ENCODE measurements at places on chromosomes 3 and 15.

DNA sequence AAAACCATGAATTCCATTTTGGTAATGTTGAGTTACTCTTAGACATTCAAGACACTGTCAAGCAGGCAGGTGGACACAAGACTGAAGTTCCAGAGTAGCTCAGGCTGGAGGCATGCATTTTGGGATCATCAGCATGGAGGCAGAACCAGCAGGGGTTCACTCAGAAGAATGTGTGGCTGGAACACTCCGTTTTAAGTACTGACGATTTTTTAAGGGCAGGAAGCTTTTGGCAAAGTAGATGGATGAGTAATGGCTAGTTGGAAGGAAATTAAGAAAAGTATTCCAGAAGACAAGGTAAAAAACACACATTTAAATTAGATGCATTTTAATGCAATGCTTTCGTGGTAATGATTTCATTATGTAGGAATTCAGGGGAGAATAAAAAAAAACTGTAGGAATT lies 420.4 kb downstream of the ROBO2 start:
- DNase-seq = no peak

- DNase-seq = no peak
Observed at GRCh38 chr3:27166888-27167287, 202.3 kb downstream of the NEK10 start.

DNA sequence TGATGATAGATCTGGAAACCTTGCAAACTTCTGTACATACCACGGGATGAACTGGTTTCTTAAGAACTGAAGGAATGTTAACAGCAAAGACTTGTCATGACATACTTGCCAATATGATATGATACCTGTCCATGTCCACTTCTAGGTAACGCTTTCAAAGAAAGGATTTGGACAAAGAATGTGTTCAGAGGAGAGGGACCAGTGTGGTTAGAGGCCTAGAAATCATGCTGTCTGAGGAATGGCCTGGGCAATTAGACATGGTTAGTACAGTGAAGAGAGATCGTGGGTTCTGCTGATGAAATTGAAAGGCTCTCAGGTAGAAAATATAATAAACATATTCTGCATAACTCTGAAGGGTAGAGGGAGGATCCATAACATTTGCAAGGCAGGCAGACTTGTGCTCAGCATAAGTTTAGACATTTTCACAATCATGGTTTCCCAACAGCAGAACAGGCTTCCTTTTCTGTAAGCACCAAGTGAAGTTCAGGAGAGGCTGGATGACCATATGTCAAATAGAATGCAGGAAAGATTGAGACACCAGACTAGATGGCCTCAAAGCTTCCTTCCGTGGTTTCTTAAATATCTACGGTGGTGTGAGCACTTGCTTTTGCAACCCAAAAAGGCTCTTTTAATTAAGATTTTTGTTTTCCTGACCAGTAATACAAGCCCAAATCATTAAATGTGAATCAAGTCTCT lies 39.9 kb downstream of the TGFBR2 start:
- no peak for DNase-seq

- DNase-seq = no peak
Observed at GRCh38 chr3:45635475-45636256, 41.1 kb downstream of the LIMD1 start.

- no peak for DNase-seq
Observed at GRCh38 chr3:14237457-14237856, 58.8 kb downstream of the LSM3 start.

GRCh38 chr3:160458151-160458550 lies 8.6 kb upstream of the TRIM59 start:
- DNase-seq = no peak

DNA sequence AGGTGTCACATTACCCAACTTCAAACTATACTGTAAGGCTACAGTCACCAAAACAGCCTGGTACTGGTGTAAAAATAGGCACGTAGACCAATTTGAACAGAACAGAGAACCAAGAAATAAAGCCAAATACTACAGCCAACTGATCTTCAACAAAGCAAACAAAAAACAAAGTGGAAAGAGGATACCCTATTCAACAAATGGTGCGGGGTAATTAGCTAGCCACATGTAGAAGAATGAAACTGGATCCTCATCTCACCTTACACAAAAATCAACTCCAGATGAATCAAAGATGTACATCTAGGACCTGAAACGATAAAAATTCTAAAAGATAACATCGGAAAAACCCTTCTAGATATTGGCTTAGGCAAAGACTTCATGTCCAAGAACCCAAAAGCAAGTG lies 13.1 kb downstream of the PEAK1 start:
- DNase-seq = no peak

GRCh38 chr15:74123131-74123429 lies 7.3 kb upstream of the ISLR2 start:
- no peak for DNase-seq

- no peak for DNase-seq
Observed at GRCh38 chr3:183259621-183260020, 6.6 kb downstream of the B3GNT5 start.

GRCh38 chr3:57637391-57637790 lies 40.2 kb upstream of the ARF4 start:
- no peak for DNase-seq

DNA sequence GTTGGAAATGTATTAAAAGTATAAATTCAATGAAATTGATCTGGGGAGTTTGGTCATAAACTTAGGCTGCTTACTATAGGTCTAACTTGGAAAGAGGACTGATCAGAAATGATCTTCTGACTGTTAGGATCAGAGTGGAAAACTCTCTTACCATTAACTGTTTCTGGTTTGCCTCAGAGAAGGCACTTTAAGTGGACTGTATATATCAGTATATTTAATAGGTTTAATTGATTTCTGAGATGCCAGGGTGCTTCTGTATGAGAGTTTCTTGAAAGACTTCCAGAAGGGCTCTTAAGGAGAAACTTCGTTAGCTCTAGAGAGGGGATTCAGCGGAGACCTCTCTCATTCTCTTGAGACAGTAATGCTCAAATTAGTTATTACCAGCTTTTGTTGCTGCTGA lies 36.5 kb downstream of the ECT2 start:
- DNase-seq = no peak

- DNase-seq = no peak
Observed at GRCh38 chr3:73216310-73216709, 154.9 kb downstream of the EBLN2 start.

DNA sequence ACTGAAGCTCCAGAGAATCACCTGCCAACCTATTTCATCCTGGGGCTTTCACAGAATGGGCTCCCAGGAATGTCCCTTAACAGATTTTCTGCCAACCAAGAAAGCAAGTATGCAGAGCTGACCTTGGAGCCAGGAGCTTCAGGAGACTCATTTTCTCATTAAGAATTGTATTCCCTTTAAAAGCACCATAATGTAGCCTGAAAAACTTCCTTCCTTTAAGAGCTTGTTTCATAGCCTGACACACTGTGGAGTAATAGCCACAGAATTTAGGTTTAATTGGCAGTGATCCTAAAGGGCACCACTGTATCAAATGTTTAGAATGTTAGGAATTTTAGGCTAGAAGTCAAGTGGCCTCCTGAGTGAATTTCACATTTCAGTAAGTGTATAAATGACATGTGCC lies 309.8 kb downstream of the GBE1 start:
- DNase-seq = no peak

GRCh38 chr15:36954486-36954885 lies 145.9 kb downstream of the MEIS2 start:
- DNase-seq = no peak

GRCh38 chr3:190127195-190127594 lies 6.5 kb upstream of the P3H2 start:
- no peak for DNase-seq

DNA sequence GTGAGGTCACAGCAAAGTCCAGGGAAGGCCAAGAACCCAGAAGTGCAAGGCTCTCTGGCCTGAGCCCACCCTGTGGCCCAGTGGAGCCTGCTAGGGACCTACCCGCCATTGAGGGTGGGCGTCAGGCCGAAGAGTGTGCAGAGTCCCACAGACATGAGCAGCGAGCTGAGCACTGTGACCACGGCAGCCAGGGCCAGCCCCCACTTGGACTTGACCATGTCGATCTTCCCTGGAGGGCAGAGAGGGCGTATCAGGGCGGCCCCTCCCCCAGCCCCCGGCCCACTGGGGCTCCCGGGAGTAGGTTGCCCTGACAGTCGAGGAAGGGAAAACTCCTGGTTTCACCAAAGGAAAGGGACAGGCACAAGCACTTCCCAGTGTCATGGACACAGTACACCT lies 44.6 kb downstream of the PTPN23 start:
- DNase-seq = no peak

- no peak for DNase-seq
Observed at GRCh38 chr3:126630020-126630419, 24.9 kb downstream of the TXNRD3 start.

- DNase-seq = peak; percentile 56
Observed at GRCh38 chr3:172153335-172153861, 114.0 kb downstream of the FNDC3B start.

DNA sequence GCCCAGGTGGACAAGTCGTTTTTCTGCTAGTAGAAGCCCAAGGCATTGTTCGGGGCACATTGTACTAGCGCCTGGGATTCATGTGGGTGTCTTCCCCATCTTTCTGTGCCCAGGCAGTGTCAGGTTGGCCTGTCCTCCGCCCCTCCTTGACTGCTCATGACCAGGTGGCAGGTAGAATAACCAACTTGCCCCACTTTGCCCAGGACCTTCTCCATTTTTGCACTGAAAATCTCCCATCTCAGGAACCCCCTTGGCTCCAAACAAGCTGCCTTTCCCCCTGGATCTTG lies 33.9 kb downstream of the PLA2G4D start:
- DNase-seq = no peak

DNA sequence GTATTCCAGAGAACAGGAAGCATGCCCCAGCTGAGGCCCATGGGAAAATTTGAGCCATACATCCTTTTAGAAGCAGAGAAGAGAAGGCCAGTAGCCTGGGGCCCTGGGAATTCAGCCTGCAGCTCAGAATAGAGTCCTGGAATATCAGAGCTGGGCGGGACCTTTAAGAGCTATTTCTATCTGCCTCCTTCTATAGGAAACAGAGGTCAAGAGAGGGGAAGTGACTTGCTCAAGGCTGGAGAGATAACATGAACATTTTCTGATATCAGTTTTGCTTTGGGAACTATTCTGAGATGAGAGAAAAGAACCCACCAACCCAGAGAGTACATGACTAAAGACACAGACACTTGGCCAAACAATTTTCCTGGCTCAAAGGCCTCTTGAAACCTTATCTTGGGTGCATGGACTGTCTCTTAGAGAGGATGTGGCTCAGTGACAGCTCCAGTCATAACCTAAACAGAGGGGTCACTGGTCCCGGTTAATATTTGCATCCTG lies 26.0 kb downstream of the MASP1 start:
- no peak for DNase-seq

DNA sequence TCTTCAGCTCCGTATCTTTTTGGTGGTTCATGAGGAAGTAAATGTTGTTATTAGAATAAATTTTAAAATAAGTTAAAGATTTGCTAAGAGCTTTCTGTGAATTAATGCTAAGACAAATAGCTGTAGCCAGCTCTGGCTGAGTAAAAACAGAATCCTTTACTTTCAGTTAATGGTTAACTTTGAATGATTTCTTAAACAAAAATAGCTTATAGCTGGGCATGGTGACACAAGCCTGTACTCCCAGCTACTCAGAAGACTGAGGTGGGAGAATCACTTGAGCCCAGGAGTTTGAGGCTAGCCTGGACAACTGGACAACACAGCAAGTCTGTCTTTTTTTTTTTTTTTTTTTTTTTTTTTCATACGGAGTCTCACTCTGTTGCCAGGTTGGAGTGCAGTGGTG lies 25.0 kb downstream of the TCAIM start:
- DNase-seq = no peak

DNA sequence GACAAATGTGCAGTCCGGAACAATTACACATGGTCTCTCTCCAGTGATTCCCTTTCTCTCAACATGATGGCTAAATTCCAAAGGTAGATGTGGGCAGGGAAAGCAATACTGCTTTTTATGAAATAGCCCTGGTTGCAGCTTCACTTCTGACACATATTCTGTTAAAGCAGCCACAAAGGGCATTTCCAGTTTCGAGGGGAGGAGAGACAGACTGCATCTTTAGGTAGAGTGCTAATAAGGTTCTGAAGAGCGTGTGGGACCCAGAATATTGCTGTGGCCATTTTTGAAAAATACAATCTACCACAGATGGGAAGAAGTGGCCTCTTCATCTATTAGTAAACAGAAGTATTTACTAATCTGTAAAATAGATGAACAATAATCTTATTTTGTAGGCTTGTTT lies 139.3 kb upstream of the PEX5L start:
- DNase-seq = no peak

DNA sequence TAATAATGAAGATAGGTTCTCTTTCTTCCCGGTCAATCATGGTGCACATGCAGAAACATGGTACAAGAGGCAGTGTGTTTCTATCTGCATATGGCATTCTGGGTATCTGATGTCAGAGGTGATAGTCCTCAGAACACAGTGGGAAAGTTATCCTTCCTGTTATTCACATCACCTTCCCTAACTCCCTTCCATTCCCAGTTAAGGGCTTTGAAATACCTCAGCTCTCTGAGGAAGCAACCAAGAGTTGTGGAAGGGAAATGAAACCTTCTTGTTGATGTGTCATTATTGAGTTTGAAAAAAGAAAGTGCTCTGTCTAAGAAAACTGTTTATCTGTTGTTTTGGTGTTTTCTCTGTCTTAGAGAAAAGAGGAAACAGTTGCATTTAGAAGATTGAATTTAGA lies 21.9 kb upstream of the P2RY13 start:
- DNase-seq = no peak

DNA sequence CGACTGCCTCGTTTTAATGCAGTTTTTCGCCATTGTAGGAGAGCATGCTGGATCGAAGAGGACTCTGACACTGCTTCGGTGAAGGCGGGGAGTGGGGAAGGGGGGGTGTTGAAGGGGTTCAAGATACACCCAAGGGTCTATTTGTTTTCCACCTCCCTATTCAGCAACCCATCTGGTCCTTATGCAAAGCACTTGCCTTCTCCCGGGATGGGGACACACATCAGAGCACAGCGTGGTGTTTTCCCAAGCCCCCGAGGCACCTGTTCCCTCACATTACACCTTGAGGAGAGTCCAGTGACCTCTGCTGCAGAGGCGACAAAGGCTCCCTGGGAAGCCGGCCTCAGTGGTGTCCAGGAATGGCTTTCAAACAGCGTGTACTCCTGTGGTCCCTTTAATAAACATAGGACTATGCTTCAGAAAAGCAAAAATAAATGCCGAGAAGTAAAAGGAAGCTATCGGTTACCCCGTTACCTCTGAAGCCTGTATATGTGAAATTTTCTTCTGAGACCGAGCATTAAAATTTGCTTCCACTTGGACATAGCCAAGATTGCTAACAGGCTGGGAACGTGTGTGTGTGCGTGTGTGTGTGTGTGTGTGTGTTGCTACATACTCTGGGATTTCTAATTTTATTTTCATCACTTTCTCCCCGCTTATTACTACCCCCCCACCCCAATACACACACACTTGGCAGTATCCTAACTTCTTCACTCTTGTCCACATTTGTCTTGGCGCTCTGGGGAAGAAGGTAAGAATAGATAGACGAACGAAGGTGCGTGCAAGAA lies 53.2 kb downstream of the CCDC54 start:
- DNase-seq = no peak

- DNase-seq = no peak
Observed at GRCh38 chr3:16053794-16054193, 120.7 kb upstream of the GALNT15 start.

Measured in urinary bladder (tissue), 4 donors.